ENCODE measurements at places on chromosomes 3 and 15. TPM values are rescaled to one million over a fixed set of nuclear protein-coding genes. Genes with fewer than 3 reads are reported as not detected.
A peak's percentile ranks its signal among the peaks of the same experiment; 100 is the strongest.

GRCh38 chr15:28185148-28185895 is 86.2 kb upstream of the OCA2 start:
- no peak for DNase-seq

DNA sequence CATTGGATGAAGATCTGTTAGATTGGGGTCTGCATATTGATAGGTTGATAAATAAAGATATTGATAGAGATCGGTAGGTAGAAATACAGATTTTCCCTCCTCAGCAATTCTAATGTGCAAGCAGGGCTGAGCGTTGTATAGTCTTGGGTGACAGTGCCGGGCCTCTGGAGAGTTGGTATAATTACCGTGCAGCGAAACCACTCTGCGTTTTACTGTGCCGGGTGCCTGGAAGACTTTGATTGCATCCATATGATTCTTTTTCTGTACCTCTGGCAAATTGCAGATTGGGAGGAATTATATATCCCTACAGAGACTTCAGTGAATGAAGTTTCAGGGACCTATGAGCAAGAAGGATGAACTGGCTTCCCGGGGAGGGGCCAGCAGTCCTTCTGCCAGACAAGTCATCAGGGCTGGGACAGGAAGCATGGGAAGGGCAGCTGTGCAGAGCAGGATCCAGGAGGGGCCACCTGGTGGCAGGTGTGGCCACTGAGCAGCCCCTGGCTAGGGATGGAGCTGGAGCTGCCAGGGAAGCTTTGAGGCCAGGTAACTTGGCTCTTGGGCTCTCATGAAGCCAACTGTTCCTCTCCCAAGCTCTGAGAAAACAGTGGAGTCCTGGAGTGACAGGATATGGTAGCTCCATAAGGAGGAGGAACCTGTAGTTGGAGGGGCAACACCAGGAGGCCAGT is 132.5 kb downstream of the APBA2 start:
- DNase-seq: peak; percentile 84

- DNase-seq: no peak
Observed at GRCh38 chr3:73446467-73447110, 178.2 kb downstream of the PDZRN3 start.

GRCh38 chr3:10492364-10493201 is 12.8 kb downstream of the ATP2B2 start:
- DNase-seq: no peak

The CACNA2D3 gene
- total RNA-seq: 1.6 TPM

DNA sequence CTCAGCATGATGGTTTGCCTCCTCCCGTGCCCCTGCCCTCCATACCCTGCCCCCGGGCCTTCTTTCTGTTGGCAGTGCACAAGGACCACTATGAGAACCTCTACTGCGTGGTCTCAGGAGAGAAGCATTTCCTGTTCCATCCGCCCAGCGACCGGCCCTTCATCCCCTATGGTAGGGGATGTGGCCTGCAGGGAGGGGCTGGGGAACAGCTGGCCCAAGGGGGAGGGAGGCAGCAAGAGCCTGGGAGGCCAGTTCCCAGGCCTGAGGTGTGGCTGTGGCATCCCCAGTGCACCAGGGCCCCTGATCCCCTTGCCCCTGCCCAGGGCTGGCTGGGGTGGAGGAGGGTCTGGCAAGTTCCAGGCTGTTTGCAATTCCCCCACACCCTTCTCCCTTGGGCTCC is 2.6 kb upstream of the PLA2G4B start:
- DNase-seq: no peak

- DNase-seq: no peak
Observed at GRCh38 chr15:81050805-81051204, 50.1 kb downstream of the TLNRD1 start.

The APBA2 gene
- 13.9 TPM for total RNA-seq

The ALDH1L1 gene
- 0.28 TPM for total RNA-seq

The KBTBD13 gene
- 0.17 TPM for total RNA-seq

Measured in H7 (cell line).